ENCODE measurements at places on chromosomes 2 and 18.

DNA sequence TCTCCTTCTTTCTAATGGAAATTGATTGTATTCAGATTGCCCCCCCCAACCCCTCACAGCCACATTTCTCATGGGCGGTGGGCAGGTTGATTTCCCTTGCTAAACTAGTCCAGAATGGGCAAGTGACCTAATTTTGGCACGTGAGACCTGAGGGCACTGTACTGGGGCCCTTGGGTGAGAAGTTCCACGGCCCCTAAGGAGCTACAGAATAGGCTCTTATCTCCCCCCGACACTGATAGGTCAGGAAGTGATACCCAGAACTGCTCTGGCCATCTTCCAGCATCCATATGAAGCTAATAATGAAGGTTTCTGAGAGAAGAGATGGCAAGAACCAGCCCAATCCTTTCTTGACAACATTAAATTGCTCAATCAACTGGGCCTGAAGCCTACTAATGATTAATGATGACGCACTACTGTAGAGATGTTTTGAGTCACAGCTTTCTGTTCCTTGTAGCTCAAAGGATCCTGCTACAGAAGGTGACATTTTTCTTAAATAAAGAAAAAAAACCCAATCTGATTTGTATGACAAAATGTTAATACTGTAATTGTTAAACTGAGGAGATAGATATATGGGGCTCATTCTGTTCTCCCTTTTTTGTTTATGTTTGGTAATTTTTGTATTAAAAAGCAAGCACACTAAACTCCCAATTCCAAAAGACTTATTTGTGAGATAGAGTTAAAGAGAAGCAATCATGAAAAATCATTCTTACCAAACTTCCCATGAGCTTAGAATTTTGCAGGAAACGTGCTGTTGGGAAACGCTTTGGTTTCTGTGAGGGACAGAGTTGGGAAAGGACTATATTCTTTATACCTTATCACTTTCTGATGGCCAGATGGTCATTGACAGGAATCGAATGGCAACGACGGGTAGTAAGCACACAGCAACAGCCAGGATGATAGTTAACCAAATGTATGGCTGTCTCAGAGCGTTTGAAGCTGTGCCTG lies 28.2 kb upstream of the NARS1 start:
- no peak for DNase-seq

- no peak for DNase-seq
These were observed 294.5 kb upstream of the NT5C1B start for GRCh38 chr2:18883616-18884456.

GRCh38 chr2:75290600-75291150 lies 91.4 kb upstream of the TACR1 start:
- DNase-seq = no peak

DNA sequence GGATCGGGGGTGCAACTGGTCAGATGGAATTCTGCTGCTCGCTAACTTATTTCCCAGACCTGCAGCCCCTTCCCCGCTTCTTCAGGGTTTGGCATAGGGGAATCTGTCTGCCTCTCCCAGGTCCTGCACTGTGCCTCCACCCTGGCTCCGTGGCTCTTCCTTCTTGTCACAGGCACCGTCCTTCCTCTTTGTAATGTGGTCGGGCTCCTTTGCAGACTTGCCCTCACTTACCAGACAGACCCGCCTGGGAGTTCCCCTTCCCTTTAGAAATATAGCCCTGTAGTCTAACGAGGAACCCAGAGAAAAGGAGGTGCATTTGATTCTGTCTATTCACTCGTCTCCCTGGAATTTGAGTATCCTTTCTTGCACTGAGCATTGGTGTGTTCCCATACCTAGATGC lies 63.9 kb upstream of the PAX8 start:
- DNase-seq = no peak

DNA sequence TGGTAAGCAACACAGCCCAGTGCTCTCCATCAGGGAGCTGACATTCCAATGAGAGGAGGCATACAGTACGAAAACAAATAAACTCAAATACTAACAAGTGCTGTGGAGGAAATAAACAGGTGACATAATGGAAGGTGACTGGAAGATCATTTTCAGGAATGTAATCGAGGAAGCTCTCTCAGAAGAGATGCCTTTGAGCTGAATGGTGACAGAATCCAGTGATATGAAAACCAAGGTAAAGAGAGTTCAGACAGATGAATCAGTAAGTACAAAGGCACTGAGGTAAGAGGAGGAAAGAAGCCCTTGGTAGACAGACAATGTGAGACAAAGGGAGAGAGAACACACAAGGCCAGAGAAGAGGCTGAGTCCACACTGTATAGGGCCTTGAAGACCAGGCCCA lies 252.1 kb downstream of the LRATD1 start:
- no peak for DNase-seq

GRCh38 chr2:179275253-179276012 lies 10.8 kb upstream of the SESTD1 start:
- no peak for DNase-seq

DNA sequence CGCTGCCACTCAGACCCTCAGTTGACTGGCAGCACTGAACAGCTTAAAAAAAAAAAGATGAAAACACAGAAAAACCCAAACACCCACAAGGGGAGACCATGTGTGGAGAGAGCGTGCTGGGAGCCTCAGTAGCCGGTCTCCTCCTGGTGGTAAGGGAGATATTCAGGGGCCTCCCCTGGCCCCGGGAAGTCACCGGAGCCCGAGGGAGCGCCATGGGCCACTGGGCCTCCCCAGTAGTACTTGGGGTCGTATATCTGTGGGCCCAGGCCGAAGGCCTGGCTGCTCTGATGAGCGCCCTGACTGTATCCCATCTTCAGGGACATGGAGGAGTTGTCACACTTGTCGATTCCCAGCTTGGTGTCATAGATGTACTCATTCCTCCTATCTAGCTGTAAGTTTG lies 145.7 kb upstream of the TEKT4 start:
- no peak for DNase-seq

DNA sequence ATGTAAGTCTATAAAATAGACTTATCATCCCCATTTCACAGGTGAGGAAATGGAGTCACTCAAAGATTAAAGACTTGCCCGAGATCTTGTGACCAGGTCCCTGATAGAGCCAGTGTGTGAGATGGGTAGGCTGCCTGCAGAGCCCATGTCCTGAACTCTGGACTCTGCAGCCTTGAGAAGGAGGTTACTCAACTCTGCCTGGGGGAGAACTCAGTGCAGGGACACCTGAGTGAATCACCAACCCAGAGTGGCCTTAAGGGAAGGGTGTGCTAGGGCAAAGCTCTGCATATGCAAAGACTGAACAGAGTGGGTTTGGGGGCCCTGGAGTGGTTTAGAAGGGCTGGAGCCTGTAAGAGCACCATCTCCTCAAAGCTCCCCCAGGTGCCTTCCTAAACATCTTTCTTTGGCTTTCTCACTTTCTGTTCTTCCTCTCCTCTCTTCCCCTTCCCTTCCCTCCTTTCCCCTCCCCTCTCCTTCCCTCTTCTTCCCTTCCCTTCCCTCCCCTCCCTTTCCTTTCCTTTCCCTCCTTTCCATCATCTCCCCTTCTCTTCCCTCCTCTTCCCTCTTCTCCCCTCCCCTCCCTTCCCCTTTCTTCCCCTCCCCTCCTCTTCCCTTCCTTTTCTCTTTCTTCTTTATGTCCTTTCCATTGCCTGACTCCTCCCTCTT lies 67.6 kb downstream of the CELF4 start:
- no peak for DNase-seq

GRCh38 chr2:187003038-187003554 lies 154.1 kb upstream of the ZSWIM2 start:
- no peak for DNase-seq

DNA sequence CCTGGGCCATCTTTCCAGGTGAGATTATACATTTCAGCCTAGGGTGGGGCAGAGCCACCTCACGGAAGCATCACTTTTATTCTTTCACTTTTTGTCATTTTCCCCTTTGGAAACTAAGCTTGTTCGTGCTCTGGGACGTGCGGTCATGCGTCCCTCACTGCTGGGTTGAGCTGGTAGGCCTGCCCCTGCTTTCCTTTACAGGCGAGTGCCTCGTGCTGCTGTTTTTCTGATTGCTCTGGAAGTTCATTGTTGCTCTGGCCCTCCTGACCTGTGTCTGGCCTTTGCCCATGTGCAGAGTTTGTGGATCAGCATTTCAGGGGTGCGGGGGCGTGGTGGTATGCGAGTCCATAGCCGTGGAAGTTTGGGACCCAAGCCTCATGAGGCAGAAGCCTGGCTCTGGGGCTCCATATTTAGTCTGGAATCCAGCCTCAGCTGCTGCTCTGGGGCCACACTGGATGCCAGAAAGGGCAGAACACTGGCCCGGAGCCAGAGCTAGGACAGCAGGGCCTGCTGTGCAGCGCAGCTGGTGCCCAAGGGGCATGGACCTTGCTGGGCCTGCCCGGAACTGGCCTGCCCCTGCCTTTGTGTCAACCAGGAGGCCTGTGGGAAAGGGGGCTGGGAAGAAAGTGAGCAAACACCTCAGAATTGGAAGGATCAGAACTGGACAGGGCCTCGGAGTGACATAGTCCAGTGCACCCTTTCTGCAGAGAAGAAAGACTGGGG lies 51.1 kb downstream of the CTIF start:
- no peak for DNase-seq

GRCh38 chr2:41791523-41791922 lies 256.3 kb upstream of the PKDCC start:
- no peak for DNase-seq

DNA sequence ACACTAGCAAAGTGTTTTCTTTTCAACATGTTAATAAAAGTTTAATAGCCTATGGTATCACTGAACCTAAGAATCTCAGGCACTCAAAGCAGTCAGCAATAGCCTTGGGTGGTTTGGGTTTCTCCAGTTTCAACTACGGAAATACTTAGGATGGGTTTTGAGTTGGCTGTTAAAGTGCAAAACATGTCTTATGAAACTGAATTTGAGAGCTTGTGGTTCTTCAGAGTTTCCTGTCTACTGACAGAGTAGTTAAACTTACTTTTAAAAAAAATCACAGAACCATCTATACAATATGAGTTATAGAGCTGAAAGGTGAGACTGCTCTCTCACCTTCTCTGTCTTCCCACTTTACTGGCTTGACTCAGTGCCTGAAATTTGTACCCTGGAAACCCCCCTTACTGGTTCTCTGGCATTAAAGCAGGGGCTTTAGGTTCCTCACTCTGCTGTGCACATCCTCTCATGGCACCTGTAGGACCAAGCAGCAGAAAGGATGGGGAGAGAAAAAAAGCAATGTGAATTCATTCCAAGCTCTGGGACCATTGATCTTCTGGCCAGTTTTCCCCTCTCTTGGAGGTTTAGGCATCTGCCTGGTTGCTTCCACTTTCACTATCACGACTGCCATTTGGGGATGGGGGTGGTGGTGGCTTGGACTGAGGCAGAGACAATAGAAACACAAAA lies 18.1 kb downstream of the CCDC141 start:
- peak; percentile 22 for DNase-seq

- no peak for DNase-seq
These were observed 93.8 kb downstream of the NRP2 start for GRCh38 chr2:205776139-205776538.

DNA sequence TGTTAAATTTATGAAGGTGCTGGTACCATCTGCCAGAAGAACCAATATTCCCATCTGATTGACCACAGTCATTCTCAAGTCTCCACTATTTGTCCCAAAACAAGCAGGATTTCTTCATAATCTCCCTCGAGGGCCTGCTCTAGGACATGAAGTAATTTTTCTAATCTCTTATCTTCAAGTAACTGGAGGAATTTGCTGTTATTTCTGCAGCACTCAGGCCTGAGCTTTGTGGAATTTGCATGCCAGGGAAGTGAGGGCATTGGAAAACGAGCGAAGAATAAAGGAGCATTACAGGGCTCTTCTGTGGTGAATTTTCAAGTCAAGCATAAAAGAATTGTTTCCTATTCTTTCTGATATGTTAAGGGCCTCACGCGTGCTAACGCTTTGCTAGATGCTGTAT lies 161.2 kb upstream of the EPAS1 start:
- DNase-seq = no peak

DNA sequence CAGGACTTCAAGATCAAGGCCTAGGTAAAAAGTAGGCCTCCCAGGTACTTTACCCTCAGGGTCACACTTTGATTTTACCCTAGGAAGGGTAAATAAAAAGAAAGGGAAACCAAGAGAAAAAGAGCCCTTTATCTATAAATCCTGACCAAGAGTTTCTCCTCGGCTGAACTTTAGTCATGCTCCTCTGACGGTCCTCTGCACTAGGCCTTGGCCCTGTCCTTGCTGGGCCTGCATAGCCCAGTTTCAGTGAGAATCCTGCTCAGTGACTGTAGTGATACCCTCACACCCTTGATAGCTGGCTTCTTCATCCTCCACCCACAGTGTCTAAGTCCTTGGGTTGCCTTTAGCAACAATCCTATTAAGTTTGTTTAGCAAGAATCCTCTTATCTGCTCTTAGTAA lies 20.5 kb upstream of the ITSN2 start:
- DNase-seq = no peak
